Inflammatory macrophage (primary cell): ENCODE measurements at places on chromosomes 5 and 9.

- no peak for DNase-seq
Measured at GRCh38 chr5:112671687-112672086, 66.0 kb upstream of the APC start.

- DNase-seq: no peak
Measured at GRCh38 chr5:130796032-130796431, 369.0 kb downstream of the HINT1 start.

DNA sequence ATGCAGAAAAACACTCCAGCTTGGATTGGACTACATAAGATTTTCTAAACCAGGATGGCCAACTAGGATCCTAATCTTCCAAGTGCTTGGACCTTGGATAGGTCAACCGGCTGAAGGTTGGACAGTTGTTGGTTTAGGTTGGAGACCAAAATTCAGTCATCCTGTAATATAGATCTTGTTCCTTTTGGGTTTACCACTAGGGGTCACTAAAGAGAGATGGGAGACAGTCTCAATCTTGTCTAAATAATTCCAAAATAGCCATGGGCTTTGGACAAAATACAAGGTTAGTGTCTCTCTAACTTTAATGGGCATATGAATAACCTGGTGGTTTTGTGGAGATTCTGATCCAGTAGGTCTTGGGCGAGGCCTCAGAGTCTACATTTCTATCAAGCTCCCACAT, 148.7 kb upstream of the ERCC6L2 start:
- DNase-seq: peak; percentile 33

- no peak for DNase-seq
Measured at GRCh38 chr5:94698197-94698596, 79.7 kb downstream of the SLF1 start.
